CD4-positive, alpha-beta T cell treated with Interleukin-1 beta for 1 hour (primary cell): ENCODE measurements at places on chromosomes 12 and 14.

- no peak for DNase-seq
Measured at GRCh38 chr12:57404966-57405640, 25.7 kb downstream of the R3HDM2 start.

DNA sequence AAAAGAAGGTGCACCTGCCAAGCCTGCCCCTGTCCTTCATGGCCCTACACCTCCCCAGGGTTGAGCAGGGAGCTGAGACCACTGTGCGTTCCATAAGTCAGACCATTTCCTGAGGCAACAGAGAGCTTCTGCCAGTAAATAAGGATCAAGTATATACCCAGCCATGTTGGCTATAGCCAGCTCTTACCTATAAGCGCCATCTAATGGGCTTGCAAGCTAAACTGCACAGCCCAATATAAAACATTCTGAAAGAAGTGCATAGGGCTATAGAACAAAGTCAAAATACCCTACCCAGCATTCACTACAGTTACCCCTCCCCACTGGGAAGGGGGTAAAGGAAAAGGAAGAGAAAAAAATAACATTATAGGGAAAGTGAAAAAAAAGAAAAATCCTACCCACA lies 59.3 kb upstream of the SCAF11 start:
- no peak for DNase-seq

DNA sequence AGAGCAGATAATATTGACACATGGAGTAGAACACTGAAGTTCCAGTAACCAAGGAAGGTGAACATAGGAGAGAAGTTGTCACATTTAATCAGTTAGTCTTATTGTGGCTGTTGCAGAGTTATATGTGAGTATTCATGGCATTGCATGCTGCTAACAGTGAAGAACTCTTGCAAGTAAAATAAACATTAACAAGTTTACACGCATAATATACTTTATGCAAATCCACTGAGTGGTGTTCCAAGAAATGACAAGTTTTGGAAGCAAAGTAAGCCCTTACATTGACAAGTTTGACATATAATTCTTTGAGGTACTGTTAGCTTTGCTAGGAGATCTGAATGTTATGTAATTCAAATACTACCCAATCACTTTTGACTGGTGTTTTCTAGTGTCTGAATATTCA lies 125.6 kb downstream of the ANKS1B start:
- DNase-seq, result no peak

- no peak for DNase-seq
Measured at GRCh38 chr12:29374913-29375312, 6.1 kb downstream of the ERGIC2 start.

- DNase-seq, result peak; percentile 73
Measured at GRCh38 chr12:128829861-128830504, 6.2 kb upstream of the SLC15A4 start.

DNA sequence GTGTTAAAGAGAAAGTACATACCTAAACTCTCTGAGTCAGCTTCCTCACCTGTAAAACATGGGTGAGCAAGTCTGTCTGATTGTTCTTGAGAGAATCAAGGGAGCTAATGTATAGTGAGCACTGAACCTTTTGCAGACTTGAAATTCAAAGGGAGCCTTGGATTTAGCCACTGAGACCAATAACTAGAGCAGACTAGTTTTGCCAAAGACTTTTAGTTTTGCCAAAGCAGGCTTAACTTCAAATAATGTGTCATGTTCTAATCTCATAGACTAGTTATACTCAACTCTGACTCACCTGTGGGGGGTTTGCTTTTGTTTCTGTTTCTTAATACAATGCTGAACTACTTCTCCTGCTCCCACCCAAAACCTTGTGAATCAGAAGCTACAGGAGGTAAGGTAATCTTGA lies 123.7 kb downstream of the SLC25A21 start:
- no peak for DNase-seq

- DNase-seq, result peak; percentile 18
Measured at GRCh38 chr14:59465316-59466135, at the start of gene GPR135. GPR135 (minus strand) TSS chr14:59465380; CDS start chr14:59465226, 154 bp downstream.

DNA sequence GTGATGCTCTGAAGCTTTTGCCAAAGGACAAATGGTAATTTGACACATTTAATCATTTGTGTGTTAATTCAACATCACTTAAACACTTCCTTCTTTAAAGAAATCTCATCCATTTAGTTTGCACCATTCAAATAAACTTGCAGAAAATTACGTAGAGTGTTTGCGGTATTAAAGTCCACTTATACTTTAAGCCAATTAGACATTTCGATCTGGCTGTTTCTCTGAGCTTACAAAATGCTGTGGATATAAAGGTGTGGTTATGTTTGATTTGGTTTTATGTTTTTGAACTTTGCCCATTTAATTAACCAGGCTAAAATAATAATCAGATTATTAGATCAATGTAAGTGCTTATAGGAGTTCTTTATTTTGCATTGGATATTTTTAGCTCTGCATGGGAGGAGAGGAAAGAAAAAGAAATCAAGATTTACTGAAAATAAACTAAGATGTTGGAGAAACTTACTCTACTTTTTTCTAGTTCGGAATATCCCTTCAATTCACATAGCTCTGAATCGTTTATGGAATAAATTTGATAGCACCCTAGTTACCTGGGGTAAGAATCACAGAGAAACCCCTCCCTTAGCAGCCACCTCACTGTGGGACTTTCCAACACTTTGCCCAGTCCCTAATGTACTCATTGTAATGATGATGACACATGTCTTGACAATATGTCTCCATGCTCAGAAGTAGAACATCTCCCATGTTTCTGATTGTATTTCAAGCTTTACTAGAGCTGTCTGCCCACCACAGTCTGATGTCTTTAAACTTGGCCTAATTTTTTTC lies 268.0 kb downstream of the BTG1 start:
- peak; percentile 75 for DNase-seq

GRCh38 chr12:100248886-100249285 lies 18.0 kb downstream of the DEPDC4 start:
- no peak for DNase-seq

DNA sequence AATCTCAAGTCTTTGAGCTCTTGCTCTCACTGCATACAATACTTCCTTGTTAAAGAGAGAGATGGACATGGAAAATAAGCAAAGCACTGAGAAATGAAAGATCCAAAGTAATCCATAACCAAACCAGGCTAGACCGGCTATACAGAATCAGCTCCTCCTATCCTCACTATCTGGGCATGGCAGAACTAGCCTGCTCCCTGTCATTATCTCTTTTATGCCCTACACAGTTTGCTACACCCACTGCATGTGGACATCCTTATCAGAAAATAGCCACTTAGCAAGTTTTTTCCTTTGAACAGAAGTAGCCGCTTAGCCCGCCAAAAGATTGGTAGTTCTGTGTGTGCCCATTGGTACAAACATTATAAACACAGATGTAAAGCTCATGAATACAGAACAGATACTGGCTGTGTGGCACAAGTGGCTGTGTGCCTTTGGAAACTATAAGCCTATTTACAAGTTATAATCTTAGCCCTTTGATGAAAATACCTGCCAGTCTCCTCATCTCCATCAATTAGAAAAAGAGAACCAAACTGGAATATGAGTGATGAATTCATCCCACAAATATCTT lies 34.7 kb downstream of the SPTB start:
- DNase-seq, result no peak

- peak; percentile 64 for DNase-seq
Measured at GRCh38 chr14:104094709-104095425, 9.4 kb downstream of the ASPG start.

DNA sequence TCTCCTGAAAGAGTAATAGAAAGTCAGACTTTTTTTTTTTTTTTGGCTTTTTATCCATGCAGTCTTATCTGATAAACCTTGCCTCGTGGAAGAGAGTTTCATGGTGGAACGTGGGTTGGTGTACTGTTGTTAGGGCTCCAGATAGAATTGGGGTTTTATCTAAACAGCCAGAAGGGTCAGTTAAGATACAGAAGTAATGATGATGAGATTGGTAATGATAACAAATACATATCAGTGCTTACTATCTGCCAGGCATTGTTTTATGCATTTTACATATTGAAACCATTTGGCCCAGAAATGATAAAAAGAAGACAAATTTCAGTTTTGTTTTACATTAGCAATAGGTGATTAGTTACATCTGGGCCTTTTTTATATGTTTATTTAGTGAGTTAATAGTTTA lies 372.8 kb upstream of the PRICKLE1 start:
- no peak for DNase-seq

GRCh38 chr14:61568572-61569011 lies 126.7 kb upstream of the HIF1A start:
- peak; percentile 37 for DNase-seq

DNA sequence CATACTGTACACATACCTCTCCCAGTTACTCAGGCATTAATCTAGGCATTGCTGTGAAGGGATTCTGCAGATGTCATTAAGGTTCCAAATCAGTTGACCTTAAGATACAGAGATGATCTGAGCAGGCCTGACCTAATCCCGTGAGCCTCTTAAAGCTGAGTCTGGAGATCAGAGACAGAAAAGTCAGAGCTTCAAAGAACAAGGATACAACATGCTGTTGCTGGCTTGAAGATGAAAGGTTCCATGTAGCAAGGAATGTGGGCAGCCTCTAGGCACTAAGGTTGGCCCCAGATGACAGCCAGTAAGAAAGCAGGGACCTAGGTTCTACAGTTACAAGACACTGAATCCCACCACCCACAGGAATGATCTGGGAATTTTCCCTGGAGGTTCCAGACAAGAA lies 81.1 kb downstream of the MAP1LC3B2 start:
- no peak for DNase-seq
